ENCODE measurements at places on chromosomes 1 and 21.

GRCh38 chr1:26965628-26966027 lies 5.4 kb upstream of the KDF1 start:
- DNase-seq = no peak

GRCh38 chr1:34405266-34405959 lies 228.7 kb downstream of the C1orf94 start:
- no peak for DNase-seq

DNA sequence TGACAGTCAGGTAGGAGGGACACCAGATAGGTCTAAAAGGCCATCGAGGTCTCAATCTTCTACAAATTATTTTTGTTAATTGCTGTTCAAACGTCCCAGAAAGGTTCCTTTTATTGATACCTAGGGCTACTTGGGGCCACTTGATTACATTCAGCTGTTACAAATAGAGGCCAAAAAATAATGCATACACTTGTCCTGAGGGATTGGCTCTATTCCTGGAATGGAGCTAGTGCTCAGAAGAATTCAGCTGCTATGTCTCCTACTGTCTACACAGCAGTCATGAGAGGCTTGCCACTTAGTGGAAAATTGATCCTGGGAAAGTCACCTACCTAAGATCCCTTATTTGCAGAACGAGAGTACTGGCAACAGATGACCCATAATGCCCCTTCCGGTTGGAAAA lies 498.3 kb downstream of the ADGRL2 start:
- DNase-seq = no peak

- DNase-seq = no peak
Observed at GRCh38 chr1:244325056-244325758, 126.5 kb downstream of the ADSS2 start.

GRCh38 chr1:174890024-174890423 lies 109.7 kb upstream of the CACYBP start:
- DNase-seq = no peak

GRCh38 chr1:185608177-185608576 lies 126.0 kb upstream of the HMCN1 start:
- DNase-seq = no peak

DNA sequence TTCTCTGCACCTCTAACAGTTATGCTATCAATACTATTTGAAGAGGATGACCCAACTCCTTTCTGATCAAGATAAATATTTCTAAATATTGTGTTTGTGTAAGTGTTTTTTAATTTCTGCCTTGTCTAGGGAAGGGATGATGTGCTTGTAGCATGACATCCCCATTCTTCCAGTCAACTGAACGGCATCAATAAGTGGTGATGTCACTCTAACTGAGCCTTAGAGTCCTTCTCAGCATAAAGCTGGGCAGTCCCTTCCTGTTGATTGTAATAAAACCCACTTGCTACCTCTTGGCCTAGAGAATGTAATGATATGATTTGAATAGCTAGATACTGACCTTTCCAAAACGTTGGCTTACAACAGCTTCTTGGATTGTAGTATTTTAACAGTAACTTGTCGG lies 52.5 kb upstream of the KCNJ6 start:
- DNase-seq = no peak

DNA sequence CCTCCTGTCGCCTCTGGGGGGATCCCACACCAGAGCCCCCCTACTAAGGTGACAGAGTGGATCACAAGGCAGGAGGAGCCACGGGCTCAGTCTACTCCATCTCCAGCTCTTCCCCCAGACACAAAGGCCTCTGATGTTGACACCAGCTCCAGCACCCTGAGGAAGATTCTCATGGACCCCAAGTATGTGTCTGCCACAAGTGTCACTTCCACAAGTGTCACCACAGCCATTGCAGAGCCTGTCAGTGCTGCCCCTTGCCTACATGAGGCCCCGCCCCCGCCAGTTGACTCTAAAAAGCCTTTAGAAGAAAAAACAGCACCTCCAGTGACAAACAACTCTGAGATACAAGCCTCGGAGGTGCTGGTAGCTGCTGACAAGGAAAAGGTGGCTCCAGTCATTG lies 42.2 kb downstream of the ZBTB17 start:
- no peak for DNase-seq

DNA sequence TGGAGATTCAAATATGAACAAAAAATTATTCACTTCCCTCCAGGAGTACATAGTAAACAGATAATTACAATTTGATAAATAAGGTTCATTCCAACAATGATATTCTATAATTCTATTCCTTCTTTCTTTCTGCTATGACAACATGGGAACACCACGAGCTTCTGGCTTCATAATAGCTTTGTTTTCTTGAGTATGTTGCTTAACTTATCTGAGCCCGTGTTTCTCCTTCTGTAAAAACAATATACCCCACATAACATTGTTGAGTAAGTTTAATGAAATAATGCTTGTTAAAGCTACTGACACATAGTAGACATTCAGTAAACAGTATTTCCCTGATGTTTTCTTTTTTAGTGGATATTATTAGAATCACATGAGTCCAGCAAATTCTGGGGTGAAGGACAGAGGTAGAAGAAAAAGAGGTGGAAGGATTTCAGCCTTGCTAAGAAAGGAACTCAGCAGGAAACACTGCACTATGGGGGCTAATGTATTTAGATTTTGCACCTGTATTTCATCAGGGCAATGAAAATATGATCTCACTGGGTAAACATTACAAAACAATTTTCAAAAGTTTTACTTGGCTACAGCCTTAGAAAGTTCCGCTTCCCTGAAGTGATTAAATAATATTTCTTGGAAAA lies 430.8 kb upstream of the C1orf87 start:
- no peak for DNase-seq

DNA sequence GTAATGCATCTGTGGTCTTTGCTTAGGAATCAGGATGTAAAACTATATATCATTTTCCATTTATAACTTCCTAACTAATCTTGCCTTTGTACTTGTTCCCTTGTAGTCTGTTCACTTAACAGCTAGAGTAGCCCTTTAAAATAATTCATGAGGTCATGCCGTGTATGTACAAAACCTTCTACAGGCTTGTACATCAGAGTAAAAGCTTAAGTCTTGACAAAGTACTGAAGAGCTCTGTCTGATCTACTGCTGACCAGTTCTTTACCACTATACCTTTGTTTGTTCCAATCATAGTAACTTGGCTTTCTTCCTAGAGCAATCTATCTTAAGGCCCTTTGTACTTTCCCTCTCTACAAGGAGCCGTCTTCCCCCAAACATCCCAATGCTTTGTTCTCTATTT lies 90.7 kb upstream of the KIAA1614 start:
- DNase-seq = no peak

GRCh38 chr1:14246471-14246870 lies 352.0 kb upstream of the KAZN start:
- DNase-seq = no peak

- no peak for DNase-seq
Observed at GRCh38 chr1:112626887-112627286, 7.3 kb downstream of the CAPZA1 start.

- DNase-seq = peak; percentile 56
Observed at GRCh38 chr21:31629972-31630711, 29.4 kb upstream of the SOD1 start.

- DNase-seq = no peak
Observed at GRCh38 chr1:31054349-31054748, 11.2 kb downstream of the PUM1 start.

DNA sequence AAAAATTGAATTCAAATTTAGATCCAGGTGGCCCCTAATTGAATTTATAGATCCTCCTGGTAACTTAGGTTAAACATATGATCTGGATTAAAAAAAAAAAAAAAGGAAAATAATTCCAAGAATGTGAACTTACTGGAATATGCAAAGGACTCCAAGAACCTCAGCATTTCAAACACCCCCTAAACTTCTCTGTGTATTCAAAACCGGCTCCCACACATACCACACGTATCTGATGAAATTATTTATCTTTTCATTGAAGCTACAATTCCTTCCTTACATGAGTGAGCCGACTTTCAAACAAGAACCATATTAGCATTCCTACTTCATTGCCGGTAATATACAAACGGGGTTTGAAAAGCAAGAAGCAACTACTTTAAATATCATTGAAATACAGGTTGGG lies 61.4 kb upstream of the FMN2 start:
- peak; percentile 51 for DNase-seq

DNA sequence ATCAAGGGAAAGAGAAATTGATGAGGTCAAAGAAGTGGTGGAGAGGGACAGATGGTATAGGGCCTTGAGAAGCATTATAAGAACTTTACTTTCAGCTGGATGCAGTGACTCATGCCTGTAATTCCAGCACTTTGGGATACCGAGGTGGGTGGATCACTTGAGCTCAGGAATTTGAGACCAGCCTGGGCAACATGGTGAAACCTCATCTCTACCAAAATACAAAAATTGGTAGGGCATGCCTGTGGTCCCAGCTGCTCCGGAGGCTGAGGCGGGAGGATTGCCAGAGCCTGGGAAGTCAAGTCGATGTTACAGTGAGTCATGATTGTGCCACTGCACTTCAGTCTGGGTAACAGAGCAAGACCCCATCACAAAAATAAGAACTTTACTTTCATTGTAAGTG lies 5.7 kb downstream of the TMEM50A start:
- peak; percentile 72 for DNase-seq

DNA sequence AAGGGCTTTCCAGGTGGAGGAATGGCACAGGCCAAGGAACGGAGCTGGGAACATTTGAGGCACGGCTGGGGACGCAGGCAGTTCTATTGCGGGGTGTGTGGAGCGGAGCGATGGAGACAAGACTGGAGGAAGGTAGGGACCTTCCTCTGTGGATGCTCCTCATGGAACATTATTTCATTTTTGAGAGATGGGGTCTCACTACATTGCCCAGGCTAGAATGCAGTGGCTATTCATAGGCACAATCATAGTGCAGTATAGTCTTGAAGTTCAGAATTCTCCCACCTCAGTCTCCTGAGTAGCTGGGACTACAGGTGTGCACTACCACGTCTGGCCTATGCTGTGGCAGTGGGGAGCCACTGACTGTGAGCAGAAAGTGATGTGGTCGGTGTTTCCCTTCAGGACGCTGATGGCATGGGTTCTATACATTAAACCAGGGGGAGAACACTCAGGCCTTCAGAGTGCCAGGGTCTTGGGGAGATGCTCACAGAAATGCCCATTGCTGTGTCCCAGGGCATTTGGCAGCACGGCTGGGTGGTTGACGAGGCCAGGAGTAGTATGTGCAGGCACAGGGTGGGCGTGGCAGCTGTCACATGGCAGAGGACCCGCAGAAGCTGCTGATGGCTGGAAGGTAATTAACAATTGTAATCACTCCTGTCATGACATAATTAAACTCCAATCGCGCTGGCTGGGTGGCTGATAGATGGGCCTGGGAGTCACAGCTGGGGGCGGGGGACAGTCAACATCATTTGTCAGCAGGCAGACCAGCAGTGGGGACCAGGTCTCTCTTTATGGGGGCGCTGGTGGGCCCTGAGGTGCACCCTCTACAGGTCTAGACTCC lies 40.8 kb upstream of the ACOT11 start:
- no peak for DNase-seq

DNA sequence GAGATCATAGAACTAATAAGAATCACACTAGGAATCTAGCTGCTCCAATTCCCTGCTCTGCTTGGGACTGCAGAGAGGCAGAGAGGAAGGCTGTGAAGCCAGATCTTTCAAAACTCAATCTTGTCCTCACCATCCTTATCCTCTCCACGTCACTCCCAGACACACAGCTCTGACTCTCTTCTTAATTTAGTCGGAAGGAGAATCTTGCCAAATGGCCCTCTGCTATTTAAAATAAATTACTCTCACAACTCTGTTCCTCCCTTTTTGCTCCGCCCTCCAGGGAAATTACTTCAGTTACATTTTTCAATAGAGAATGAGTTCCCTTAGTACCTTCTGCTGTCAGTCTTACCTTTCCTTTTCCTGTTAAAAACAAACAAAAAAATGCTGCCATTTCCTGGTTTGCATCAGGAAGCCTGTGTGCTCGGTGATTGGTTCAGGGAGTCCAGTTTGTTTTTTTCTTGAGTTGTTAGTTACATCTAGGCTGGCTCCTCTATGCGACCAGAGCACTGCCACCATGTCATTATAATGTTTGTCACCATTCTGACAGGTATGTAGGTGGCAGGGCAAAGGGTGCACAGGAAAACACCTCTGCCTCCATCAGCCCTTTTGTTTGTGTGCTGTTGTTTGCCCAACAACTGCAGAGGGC lies 80.1 kb downstream of the FCRL5 start:
- no peak for DNase-seq

- DNase-seq = peak; percentile 98
Observed at GRCh38 chr1:221718381-221719277, 23.3 kb downstream of the DUSP10 start.

- no peak for DNase-seq
Observed at GRCh38 chr1:41626146-41626545, 141.7 kb upstream of the EDN2 start.

GRCh38 chr1:70768216-70768615 lies 279.4 kb downstream of the PTGER3 start:
- DNase-seq = no peak

DNA sequence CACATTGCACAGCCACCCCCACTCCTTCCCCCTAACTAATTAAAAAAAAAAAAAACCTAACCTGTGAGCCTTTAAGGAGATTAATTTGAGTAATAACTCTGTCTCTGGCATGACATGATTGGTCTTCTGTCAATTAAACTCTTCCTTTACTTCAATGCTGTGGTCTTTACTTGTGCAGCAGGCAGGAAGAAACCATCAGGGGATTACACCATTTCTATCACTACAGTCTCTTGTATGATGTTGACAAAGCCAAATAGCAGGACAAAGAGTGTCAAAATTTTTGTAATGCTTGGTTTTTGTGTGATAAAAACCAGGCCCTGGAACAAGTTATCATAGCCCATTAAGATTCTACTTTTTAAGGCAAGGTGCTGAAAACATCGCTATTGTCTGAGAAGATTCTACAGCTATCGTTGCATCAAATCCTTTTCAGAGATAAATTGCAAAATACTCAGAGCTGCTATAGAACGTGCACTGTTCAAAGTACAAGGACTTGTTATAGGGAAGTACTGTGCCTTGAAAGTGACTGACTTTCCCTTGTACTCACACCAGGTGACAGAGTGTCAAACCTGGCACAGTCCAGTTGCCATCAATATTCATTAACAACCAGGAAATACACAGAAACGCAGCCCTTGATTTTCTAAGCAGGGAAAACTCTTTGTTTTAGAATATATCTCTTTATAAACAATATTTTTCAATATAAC lies 37.7 kb downstream of the LHX9 start:
- DNase-seq = no peak

DNA sequence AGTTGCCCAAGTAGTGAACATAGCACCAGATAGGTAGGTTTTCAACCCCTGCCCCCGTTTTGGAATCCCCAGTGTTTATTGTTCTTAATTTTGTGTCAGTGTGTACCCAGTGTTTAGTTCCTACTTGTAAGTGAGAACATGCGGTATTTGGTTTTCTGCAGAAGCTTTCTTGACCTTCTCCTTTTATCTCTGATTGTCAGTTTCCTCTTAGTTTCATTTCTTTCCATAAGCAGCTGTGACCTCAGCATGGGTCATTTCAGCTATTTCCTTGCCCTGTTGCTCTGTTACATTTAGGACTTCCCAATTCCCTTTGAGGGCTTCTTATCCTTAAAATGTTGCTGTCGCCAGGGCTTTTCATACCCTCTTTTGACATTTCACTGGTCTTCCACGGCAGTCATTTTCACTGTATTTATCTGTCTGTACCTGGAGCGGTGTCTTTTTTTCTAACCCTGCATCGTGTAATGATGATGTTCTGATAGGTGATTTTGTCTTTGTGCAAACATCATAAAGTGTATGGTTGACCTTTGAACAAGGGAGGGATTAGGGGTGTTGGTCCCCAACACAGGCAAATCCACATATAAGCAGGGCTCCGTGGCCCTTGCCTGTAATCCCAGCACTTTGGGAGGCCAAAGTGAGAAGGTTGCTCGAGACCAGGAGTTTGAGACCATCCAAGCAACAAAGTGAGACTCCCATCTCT lies 15.0 kb downstream of the ITSN1 start:
- DNase-seq = no peak

- no peak for DNase-seq
Observed at GRCh38 chr1:116257836-116258235, 115.2 kb upstream of the ATP1A1 start.

Data from AG04449 (cell line).